Activated CD4-positive, alpha-beta T cell treated with anti-CD3 and anti-CD28 coated beads for 24 hours (primary cell): ENCODE measurements at places on chromosomes 4 and X.

- DNase-seq = no peak
These were observed 149.8 kb downstream of the CHM start for GRCh38 chrX:85897362-85898126.

- DNase-seq = no peak
These were observed 97.1 kb downstream of the LDB2 start for GRCh38 chr4:16801356-16801755.

- no peak for DNase-seq
These were observed 226.6 kb downstream of the NSUN7 start for GRCh38 chr4:40976343-40976742.

GRCh38 chr4:88759039-88759894 is 61.6 kb upstream of the NAP1L5 start:
- DNase-seq = no peak

GRCh38 chr4:76902233-76902890 is 4.4 kb upstream of the SOWAHB start:
- no peak for DNase-seq

GRCh38 chr4:49018718-49019295 is 32.7 kb downstream of the CWH43 start:
- no peak for DNase-seq
